ENCODE measurements at places on chromosomes 1 and 21.

- no peak for DNase-seq
These were observed 64.0 kb downstream of the CHD5 start for GRCh38 chr1:6116137-6116536.

DNA sequence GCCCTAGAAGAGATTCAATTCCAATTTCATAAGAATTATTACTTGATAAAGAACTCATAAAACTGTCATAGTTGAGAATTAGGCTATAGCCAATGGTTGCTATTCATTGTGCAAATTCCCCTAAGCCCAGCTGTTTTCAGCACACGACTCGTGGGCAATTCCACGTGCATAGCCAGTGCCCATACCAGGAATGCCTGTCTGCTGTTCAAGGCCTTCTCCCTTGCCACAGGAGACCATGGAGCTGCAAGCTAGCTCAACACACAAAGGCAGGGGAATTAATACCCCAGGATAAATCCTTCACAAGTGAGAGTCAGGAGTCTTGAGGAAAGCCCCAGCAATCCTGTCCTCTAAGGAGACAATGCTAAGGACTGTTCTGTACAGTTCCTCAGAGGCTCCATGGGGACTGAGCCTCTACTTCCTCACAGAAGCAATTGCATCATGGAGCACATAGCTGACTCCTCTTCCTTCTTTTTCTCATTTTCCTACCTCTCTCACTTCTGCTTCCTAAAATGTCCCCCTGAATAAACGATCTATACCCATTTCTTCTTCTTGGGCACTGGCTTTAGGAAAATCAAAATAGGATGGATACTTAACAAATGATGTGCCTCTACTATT, 19.1 kb upstream of the CHRM3 start:
- no peak for DNase-seq

DNA sequence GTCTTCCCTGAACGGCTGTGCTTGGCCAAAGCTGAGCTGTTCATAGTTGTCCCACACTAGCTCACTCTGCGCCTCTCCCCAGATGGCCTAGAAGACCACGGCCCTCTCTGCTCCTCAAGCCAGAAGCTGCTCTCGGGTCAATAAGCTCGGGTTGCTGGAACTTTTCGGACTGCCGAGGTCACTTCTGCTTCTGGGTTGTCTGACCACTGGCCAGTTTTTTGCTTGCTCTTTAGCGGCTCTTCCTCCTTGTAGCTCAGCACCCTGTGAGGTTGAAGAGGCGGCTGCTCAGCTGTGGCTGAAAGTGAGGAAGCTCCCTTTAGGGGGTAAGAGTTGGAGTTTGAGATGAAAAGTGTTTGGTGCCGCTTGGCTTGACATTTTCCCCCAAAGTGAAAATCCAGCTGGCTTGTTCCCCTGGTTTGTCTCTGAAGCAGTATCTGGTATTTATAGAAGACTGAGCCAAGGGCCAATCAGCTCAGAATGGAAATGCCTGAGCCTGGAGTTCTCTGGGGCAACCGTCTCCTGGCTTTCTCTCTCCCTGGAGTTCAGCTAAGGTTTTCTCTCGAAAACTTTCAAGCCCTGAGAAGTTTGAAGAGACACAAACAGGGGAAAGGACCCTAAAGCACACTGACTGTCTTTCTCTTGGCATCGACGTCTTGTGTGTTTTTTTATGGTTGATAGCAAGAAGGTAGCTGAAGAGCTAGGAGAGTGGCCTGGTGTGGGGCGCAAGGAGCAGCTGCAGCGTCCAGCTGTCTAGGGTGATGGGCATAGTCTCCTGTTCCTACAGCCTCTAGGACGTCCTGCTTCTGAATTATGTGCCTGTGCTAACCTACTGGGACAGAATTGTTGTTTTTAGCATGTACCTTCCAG, 72.0 kb downstream of the SYT6 start:
- DNase-seq: no peak

DNA sequence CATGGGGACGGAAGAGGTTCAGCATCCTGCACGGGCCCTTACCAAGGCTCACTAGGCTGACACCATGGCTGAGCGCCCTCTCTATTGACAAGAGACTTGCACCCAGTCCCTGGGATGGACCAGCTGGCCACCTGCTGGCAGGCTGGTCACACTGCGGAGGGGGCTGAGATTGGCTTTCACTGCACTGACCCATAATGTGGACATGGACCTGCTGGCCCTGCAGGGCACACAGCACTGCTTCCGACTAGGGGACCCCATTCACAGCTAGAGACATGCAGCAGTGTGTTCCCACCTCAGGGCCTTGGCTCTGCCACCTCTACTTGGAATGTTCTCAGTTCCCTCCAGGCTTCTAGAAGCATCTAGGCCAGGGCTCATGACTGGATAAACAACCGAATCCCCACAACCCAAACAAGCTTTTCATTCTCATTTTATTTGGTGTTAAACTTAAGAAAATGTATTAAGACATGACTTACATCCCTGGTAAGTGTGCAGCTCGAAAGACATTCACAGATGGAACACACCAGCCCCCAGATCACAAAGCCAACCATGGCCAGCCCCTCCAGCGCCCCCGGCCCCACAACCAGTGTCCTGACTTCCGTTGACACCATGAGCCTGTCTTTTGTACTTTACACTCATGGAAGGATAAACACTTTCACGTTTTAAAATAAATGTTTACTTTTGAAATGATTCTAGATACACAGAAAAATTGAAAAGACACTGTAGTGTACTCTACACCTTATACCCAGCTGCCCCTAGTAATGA, 9.3 kb upstream of the SRARP start:
- DNase-seq: no peak

DNA sequence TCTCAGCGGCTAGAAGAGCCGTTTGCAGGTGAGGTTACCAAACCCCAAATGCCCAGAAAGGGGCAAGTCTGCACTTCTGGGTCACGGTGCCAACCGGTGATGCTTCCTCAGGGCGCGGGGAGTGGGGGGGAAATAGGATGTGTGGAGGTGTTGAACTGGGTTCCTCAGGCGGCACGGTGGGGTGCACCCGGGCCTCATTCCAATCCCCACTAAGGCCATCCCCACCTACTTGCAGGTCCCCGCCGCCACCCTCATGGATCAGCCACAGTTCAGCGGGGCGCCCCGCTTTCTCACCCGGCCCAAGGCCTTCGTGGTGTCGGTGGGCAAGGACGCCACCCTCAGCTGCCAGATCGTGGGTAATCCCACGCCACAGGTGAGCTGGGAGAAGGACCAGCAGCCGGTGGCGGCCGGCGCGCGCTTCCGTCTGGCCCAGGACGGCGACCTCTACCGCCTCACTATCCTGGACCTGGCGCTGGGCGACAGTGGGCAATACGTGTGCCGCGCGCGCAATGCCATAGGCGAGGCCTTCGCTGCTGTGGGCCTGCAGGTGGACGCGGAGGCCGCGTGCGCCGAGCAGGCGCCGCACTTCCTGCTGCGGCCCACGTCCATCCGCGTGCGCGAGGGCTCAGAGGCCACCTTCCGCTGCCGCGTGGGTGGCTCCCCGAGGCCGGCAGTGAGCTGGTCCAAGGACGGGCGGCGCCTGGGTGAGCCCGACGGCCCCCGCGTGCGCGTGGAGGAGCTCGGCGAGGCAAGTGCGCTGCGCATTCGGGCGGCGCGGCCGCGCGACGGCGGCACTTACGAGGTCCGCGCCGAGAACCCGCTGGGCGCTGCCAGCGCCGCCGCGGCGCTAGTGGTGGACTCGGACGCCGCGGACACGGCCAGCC, 3.9 kb downstream of the OBSCN start:
- DNase-seq: no peak

GRCh38 chr1:12245733-12246132, 15.9 kb downstream of the VPS13D start:
- DNase-seq: no peak

GRCh38 chr21:30395731-30396130, at the start of gene KRTAP13-1:
Gene KRTAP13-1, plus strand, starts transcription at chr21:30396031. Its CDS starts 56 bp downstream, at chr21:30396087.
- DNase-seq: no peak

DNA sequence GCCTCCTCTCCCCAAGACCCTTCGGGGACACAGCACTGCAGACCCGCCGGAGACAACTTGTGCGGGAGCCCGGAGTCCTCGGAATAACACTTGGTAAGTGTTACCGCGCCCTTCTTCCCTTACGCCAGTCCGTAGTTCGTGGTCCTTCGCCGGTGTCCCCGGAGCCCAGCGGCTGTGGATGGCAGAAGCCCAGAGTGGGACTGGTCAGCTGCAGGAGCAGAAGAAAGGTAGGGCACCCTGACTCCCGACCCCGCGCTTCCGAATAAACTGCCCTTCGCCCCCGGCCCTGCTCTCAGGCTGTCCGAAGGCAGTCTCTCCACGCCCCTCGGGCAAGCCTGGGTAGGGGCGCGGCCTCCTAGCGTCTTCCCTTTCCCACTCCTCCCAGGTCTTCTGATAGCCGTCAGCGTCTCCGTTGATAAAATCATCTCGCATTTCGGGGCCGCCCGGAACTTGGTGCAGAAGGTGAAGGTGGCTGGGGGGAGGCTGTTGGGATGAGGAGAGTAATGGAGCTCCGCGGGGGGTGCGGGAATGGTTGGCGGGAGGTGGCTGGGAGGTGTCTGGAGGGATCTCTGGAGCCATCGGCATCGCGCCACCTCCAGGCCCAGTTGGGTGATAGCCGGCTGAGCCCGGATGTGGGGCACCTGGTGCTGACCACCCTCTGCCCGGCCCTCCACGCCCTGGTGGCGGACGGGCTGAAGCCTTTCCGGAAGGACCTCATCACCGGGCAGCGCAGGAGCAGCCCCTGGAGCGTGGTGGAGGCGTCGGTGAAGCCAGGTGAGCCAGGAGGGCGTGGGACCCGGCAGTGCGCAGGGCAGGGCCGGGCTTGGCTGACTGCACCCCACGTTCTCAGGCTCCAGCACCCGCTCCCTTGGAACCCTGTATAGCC, 4.3 kb downstream of the RUSC1 start:
- peak; percentile 80 for DNase-seq

- DNase-seq: peak; percentile 5
These were observed 5.7 kb upstream of the PLPP3 start for GRCh38 chr1:56584910-56585528.

DNA sequence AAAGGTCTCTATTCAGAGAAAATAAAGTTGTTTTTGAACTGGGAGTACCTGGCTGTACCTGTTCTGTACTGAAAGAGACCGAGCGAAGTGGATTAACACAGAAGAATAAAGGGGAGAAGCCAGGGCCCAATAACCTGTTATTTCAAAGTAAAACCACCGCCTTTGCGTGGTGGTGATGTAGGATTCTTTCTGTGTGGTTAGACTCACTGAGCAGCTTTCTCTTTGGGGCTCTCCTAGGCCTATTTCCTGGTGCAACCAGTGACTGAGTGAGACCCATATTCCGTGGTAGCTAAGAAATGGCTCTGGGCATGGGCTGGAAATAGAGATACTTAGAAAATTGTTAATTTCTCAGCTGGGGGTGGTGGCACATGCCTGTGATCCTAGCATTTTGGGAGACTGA, 99.9 kb downstream of the XCL2 start:
- no peak for DNase-seq

DNA sequence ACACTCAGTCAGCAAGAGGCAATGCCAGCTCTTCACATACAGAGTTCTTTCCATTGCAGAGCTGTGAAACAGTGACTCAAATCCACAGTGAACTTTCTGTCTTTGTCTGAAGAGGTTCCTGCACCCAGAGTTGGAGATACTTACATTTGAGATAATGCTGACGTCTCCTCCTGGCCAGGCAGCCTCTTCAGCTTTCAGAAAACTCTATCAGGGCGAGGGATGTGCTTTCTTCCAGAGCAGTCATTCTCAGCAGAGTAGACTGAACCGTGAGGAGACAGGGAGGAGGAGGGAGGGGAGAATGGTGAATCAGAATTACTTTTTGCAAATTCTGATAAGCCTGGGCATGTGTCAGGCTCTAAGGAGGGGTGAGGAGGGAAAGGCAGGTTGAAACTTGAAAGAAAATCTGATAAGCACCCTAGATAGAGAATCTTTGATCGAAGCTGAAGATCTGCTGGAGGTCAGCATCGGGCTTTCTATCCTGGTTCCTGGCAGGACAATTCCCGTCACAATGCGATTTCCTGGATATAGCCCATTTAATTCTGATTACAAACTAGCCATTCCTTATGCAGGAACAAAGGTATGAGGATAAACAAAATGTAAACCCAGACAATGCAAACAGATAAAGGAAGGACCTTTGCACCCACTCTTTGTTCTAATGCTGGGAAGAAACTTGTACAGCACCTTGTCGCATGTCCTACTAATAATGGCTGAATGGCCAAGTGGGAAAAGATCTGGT, 18.9 kb upstream of the NID1 start:
- DNase-seq: no peak

GRCh38 chr21:43341378-43342161, 85.4 kb downstream of the SIK1 start:
- DNase-seq: no peak

- DNase-seq: no peak
These were observed 10.3 kb upstream of the TTF2 start for GRCh38 chr1:117049857-117050256.

DNA sequence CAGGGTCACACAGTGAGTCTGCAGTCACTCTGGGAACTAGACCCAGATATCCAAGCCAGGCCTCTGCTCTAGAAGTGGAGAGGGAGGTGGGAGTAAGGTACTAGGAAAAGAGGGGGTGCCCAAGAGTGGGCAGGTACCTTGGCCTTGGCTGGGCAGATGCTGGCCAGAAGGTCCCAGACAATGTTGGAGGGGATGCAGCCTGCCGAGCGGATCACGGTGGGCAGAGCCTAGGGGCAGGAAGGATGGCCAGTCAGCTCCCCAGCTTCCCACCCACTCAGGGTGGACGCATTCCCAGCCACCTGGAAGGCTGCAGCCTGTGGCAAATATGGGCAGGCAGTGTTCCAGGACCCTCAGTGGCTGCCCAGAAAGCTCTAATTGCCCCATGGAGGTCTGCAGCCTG, 23.3 kb downstream of the SPOCD1 start:
- DNase-seq: no peak

GRCh38 chr1:111448482-111448917, 556 bp downstream of the WDR77 start:
- DNase-seq: no peak

GRCh38 chr1:240151136-240151735, 59.6 kb downstream of the FMN2 start:
- DNase-seq: no peak

GRCh38 chr1:175394739-175395138, 202.2 kb upstream of the KIAA0040 start:
- DNase-seq: peak; percentile 45

DNA sequence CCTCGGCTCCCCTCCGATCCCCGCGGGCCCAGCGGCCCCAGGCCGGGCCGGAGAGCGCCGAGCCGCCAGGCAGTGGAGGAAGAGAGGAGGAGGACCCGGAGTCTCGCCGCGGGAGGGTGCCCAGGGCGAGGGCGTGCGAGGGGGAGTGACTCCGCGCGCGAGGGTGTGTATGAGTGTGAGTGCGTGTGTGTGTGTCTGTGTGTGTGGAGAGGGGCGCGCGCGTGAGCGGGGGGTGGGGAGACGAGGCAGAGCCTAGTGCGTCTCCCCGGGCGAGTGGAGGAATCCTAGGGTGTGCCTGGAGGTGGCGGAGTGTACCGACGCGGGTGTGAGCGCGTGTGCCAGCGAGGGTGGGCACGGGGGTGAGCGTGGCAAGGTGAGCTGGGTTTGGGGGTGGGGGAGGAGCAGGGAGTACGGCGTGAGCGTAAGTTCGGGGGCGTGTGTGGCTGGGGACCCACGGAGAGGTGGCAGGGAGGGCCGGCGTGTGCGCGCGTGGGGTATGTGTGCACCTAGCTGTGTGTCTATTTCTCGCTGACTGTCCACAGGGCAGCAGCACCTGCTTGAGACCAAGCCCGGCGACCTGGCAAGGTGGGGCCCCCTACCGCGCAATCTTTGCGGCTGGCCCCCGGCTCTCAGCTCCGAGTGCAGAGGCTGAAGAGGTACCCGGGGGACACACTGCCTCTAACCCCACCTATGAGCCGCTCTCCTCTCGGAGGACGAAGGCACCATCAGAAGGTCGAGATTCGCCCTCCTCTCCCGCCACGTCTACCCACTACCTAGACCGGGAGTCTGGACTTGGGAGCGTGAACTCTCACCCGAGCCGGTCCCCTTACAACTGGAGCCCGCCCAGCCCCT, 784 bp upstream of the KCND3 start:
- DNase-seq: no peak

- no peak for DNase-seq
These were observed 31.4 kb downstream of the AK2 start for GRCh38 chr1:33005117-33005837.
